ENCODE measurements at places on chromosomes 12 and 14.

DNA sequence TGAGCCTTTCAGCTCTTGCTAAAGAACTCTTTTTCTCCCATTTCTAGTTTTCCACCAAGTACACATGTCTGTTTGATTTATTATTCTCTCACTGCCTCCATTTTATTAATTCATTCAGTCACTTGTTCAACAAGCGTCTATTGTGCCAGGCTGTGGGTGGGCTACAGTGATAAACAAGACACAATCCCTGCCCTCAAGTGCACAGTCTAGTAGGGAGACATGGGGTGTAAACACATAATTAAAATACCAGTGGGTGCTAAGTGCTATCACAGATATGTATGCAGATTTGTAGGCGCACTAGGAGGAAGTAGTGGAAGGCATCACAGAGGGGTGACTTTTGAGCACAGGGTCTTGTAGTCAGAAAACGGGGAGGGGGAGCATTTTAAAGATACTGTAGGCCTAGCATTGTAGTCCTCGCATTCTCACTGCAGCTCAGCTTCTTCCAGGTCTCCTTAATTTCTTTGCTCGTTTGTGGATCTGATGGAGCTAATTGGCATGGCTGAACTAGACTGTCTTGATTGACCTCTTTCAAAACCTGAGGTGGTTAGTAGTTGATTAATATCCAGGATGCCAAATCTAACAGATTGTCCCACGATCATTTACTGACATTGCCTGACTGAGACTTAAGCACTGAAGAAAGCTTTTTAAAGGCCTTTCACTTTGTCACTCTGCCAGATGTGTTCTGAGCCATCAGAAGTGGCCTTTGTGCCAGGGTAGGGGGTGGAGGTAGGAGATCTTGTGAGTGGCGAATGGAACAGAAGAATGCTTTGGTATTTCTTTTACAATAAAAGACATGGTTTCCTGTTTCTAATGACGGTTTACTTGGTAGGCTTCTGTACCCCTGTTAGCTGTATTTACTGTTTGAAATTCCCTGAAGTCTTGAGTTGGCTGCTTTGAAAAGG lies 116.9 kb downstream of the DIP2B start:
- no peak for DNase-seq

DNA sequence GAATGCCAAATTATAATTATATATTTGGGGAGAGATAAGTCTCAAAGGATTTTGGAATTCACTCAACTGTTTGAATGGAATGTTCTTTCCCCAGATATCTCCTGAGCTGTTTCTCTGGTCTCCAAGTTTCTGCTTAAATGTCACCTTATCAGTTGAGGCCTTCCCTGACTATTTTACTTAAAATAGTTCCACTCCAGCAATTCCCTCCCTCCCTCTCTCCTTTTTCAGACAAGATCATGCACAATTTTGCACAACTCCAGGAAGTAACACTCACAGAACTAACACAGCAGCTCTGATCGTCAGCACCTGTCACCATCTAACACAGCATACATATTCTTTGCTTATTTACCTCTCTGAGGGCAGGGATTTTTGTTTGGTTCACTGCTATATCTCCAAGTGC lies 12.5 kb downstream of the BTG1 start:
- no peak for DNase-seq

DNA sequence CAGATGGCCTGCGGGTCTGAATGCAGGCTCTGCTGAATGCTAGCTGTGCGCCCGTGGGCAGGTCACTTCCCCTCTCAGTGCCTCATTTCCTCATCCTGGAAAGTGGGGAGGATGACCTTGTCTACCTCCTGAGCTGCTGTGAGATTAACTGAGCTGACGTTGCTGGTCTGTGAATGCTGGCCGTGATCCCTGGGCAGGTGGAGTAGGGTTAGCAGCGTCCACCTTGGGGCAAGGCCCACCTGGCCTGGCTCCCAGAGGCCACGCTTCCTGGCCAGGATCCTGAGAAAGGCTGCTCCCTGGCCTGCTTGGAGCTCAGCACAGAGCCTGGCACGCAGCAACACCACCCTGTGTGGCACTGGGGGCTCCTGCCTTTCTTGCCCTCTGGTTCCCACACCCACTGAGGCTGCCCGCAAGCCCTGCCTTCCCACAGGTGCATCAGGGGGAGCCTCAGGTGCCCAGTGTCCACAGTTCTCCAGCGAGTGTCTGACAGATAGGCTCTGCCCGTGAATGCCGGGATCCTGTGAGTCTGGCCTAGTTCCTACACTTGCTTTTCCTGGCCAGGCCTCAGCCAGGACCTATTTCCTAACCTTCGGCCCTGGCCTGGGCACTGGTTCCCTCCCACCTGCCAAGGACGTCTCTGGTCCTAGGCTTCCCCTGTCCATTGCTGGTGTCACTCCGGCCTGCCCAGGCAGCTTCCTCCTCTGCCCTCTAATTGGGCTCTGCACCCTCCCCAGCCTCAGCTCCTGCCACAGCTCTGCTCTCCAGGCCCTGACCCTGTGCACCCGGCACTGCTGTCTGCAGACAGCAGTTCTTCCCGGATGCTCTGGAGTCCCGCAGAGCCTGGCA lies 37.2 kb upstream of the TDRD9 start:
- DNase-seq, result no peak

- no peak for DNase-seq
Observed at GRCh38 chr14:94460631-94461416, 8.2 kb upstream of the SERPINA11 start.

DNA sequence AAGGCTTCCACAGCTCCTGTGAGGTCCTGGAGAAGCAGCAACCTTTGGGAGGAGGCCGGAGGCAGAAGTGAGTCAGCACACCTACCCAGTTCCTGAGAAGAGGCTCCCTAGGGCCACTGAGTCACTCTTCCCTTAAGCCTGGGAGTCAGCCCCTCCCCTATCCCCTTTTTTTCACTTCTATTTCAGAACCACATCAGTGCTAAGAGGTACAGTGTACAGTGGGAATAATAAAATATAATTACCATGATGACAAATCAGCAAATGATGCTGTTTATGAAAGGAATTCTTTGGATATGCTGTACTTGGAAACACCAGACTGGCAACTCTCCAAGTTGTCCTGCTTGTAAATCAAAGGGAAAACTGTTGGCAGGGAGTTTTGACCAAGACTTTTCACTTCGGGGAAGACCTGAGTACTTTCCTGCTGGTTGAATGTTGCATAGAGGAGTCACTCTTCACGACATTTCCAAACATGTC lies 7.8 kb upstream of the TBPL2 start:
- no peak for DNase-seq

DNA sequence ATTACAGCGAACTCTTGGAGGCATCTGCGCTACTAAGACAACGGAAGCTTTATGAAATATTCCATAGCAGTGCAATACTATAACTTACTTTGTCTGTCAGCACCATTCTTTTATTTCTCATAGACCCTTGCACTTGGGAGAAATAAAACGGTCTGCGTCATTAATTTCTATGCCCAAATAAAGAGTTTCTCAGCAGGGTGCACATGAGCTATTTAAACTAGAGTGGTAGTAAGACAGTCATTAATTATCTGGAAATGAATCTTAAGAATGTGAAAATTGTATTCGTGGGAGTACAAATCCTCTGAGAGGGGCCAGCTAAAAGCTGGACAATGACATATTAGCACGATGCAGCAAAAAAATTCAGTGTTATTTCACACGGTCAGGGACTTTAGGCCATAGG lies 903.4 kb upstream of the FOXG1 start:
- no peak for DNase-seq

GRCh38 chr14:105303949-105304348 lies 3.1 kb upstream of the BRF1 start:
- no peak for DNase-seq

DNA sequence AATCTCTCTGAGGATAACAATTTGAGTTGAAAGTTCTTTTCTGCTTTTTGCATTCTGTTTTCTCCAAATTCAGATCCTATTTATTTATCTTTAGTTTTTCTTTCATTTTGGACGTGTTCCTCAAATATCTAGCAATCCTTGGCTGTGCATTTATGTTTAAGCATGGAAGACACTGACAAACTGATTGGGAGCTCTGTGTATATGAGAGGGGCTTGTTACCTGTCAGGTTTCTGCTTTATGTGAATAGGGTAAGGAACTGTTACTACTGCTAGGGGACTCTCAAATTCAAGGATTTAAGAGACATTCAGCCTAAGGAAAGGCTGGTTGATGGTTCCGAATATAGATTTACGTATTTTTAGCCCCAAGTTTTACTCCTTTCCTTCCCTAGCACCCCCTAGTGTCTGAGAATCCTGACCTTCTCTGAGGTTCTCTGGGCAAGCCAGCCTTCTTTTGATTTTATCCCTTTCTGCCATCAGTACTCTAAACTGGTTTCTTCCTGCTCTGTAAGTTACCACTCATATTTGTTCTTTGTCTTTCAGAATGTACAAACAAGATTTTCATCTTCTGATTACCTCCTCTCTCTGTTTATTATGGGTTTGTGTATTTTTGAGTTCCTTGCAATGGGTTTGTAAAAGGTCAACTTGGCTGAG lies 30.5 kb downstream of the YLPM1 start:
- DNase-seq, result no peak

Data from stimulated activated CD8-positive, alpha-beta memory T cell treated with anti-CD3 and anti-CD28 coated beads, Interleukin-2, amount 100 ng/mL, for 1 hour (primary cell).